ENCODE measurements at places on chromosomes 13 and 19.

- DNase-seq: no peak
Measured at GRCh38 chr13:113833111-113833830, 30.6 kb downstream of the GAS6 start.

DNA sequence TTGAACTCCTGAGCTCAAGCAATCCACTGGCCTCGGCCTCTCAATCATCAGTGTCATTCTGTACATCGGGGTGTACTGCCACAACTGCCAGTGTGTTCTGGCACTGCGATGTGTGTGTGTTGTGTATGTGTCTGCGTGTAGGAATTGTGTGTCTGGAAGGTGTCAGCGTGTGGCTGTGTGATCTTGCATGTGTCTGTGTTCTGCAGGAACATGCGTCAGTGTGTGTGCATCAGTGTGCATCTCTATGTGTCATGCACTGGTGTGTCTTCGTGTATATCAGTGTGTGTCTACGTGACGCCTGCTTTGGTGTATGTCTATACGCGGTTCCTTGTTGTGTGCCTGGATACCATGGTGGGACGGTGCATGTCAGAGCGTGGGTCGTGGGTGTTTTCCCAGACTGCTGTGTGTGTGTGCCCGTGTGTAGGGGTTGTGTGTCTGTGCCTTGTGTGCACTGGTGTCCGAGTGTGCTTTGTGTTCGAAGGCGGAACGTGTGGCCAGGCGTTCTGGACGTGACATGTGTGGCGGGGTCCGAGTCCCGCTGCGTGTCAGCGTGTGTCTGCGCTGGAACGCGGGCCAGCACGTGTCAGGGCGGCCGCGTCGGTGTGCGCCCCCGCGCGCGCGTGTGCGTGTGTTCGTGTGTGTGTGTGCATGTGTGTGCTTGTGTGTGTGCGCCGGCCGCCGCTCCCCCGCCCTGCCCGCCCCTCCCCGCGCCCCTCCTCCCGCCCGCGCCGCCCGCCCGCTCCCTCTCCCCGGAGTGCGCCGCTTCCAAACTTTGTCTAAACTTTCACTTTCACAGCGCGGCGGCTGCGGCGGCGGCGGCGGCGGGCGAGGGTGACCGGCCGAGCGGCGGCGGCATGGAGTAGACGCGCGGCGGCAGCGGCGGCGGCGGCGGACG, at the start of gene NFIX:
Gene NFIX (plus strand): TSS at position 775 of the 895 bp plus-strand sequence. CDS start 363 bp downstream, outside the sequence.
- DNase-seq: no peak

DNA sequence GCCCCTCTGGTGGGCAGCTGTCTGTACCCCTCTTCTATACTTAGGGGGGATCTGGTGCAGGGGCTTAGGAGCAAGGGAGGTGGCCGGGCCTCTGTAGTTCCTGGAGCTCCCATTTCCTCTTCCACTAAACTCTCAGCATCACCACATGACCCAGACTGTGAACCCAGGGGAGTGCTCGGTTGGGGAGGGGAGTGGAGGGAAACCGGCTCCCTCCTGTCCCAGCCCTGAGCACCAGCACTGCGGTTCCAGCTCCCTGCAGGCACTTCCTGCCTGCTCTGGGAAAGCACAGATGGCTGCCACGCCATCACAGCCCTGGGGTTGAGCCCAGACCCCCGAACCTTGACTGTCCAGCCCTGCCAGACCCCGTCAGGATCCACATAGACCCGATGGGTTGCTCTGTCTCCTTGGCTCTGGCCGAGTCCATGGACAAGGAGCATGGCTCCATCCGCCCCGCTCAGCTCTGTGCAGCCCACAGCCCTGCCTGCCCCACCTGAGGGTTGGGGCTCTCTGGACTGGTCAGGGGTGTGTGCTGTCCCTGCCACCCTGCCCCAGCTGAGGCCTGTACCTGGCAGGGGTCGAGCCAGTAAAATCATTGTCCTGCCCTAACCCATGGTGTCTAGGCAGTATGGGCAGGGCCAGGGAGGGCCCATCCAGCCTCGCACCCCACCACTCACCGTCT, 36.0 kb upstream of the SLC7A10 start:
- DNase-seq: no peak

DNA sequence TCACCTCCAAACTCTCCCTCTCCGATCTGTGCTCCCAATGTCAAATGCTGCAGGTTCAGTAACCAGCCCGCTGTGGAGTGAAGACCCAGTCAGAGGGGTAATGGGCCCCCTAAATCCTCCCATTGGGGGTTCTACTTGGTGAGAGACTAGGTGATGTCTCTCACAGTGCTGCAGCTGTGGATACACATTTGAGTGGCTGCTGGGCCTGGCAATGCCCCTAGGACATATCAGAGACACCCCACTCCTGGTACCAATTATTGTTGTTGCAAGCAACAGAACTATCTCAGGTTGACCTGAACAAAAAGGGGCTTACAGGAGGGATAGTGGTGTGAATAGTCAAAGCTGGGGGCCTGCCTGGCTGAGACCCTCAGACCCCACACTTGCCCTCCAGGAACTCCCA, 4.6 kb downstream of the MATK start:
- DNase-seq: no peak

DNA sequence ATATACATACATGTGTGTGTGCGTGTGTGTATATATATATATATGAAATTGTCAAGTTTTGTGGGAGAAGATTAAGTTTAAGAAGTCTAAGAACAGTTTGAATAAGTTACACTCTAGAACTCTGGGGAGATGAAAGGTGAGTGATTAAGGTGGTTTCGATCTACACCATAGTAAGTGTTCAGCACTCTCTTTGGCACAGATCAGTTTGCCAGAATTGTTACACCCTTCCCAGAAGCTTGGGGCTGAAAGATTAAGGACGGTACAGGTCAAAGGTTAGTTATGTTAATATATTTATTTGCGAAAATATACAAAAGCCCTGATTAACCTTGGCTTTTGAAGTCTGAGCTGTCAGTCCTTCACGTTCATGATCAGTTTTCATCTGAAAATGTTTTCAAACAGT, 309.1 kb downstream of the KLF5 start:
- no peak for DNase-seq

DNA sequence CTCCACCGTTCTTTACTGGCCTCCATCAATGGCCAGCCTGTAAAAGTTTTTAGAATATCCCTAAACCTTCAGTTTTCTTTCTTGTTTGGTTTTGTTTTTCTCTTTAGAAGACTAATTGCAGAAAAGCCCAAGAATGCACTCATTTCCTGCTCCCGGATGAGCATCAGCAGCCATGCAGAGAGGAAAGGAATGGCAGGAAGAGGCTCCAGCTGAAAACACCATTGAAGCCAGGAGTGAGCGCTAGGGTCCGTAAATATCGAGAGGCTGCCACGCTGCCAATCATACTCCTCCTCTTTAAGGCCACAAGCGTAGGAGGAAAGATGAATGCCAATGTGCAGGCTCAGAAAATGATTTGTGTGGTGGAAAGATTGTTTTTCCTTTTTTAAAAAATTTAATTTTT, 57.4 kb upstream of the UBE2L5 start:
- no peak for DNase-seq

DNA sequence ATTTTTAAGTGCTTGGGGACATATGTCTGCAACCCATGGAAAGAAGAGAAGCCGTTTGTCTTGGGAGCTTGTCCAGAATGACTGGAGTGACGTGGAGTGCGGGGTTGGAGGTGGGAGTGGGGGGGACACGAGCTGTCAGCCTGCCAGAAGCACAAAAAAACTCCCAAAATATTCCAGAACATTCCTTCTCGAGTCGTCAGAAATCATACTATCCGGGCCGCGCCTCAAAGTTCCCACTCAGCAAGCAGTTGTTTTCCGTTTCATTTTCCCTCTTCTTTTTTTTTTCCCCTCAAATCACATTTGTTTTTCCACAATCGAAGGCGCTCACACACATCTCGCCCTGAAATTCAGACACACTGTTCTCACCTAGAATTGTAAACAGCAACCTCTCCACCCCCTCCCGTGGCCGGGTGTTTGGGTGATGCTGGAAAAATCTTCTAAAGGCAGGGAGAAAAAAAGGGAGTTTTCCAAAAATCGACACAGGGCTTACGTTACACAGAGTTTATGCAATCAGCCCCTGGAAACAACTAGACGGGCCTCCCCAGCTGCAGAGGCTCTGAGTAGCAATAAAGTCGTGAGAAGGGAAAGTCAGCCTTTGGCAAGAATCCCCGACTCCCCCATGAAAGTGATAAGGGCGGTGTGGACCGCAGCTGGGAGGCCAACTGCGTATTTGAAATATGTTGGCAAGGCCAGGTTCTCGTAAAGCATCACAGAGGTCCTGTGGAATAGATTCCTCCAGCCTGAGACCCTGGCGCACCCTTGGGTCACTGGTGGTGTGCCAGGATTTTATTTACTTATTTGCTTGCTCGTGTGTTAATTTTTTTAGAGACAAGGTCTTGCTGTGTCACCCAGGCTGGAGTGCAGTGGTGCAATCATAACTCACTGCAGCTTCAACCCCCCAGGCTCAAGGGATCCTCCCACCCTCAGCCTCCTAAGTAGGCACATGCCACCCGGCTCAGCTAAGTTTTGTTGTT, 31.2 kb upstream of the KLF2 start:
- no peak for DNase-seq

DNA sequence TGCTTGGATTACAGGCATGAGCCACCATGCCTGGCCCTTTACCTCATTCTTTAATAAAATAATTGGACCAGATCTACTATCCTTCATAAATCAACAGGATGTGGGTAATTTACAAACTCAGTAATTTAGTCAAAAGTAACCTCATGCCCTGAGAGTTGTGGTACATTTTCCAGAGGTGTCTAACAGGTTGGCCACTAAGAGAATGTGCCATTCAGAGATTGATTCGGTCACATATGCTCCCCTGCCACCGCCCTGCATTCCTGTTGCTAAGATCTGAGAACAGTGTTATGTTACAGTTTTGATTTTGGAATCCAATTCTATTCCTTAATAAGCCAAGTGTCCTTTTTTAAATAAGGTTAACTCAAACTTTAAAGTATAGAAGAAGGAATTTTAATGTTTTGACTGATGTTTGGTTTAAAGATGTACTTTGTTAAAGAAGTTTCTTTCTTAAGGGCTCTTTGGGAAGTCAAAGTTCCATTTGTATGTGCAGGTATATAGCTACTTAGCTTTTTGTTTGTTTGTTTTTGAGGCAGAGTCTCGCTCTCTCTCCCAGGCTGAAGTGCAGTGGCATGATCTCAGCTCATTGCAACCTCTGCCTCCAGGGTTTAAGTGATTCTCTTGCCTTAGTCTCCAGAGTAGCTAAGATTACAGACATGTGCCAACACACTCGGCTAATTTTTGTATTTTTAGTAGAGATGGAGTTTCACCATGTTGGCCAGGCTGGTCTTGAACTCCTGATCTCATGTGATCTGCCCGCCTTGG, 29.2 kb downstream of the PHF11 start:
- no peak for DNase-seq

DNA sequence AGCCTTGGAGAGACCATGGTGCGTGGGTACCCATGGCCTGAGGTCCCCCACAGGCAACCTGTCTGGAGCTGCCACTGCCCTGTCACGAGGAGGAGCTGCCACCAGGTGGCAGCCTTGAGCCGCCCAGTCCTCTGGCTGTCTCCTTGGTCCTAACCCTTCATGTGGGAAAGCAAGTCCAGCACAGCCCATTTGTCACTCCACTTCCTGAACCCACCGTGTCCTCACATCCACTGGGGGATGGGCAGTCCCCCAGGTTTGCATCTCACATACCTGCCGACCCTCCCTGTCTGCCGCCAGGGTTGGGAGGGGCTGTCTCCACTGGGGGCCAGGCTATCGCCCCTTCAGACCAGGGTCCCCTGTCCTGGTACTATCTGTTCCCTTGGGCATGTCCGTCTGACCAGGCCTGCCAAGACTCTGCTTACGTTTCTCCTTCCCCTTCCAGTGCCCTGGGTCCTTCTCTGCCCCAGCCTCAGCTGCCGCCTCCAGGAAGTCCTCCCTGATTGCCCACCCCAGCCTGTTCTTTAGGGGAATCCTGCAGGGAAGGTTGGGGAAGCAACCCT, 4.5 kb downstream of the FAM174C start:
- peak; percentile 87 for DNase-seq

GRCh38 chr13:25733001-25733491, 318.8 kb downstream of the SHISA2 start:
- DNase-seq: no peak

DNA sequence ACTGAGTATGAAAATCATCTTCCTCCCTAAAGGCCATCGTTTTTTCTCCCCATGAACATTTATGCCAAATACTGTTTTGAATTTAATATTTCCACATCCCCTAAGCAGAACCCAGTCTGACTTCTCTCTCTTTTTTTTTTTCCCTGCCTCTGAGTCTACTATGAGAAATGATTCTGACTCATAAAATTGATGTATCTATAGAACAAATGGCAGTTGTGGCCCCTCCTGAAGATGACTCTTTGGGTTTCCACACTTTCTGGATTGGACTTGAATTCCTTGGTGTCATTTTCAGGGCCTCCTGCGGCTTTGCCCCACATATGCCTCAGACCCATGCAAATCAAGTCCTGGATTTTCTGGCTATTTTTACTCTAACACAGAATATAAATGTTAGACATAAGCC, 22.7 kb upstream of the NAXD start:
- DNase-seq: no peak

DNA sequence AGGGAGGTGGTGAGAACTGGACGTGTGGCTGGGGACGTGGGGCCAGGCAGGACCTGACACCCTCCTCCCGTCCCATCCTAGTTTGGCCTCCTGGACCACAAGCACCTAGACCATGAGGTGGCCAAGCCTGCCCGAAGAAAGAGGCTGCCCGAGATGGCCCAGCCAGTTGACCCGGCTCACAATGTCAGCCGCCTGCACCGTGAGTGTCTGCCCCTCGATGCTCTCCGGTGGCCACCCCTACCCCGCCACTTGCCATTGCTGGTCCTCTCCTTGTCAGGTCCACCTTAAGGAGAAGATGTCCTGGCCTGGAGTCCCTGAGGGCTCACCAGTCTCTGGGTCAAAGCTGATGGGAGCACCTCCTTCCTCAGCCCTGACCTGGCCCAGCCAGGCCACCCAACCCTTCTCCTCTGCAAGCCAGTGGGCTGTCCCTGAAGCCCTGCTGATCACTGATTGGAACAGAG, 2.2 kb downstream of the ANGPTL4 start:
- DNase-seq: no peak

DNA sequence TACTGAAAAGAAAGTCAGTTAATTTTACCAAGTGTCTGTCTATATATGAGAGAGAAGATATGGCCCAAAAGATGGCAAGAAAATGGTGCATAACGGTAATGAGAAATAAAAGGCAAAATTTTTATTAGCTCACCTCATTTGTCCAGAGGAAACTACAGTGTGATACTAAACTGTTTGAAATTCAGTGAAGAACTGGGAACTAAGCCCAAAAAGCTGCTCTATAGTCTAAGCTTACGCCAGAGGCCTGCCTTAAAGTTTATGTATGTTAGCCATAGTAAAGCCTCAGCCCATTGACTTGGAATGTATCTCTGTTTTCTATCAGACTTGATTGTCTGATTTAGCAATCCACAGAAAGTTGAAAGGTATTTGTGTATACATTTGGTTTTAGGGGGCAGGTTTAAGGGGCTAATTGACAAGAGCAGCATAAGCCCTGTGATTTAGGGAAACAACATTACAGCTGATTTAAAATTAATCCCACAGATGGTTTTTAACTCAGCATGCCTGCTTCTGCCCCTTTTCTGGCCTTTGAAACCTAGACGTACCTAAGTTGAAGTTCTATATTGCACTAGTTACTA, 91.0 kb upstream of the MAB21L1 start:
- DNase-seq: no peak
